T-cell (primary cell): ENCODE measurements at places on chromosomes 1 and 21. TPM values are rescaled to one million over a fixed set of nuclear protein-coding genes. Genes with fewer than 3 reads are reported as not detected.

Gene HSPA6
- 4.4 TPM for total RNA-seq

DNA sequence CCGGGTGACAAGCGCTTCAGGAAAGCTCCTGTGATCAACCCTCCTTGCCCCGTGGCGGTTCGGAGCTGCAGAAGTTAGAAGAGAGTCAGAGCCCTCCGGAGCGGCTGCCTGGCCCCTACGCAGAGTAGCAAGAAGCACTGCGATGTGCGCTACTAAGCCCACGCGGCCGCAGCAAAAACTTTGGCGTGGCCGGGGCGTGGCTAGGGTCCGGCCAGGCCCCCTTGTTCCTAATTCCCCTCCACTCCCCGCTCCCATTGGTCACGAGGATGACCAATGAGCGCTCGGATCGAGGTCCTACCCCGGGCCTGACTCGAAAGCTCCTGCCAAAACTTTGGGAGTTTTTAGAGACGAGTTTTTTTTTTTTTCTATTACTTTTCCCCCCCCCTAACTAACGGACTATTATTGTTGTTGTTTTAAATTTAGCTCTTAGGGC, at the start of gene HLX:
HLX (plus strand) TSS at position 368 of the 433 bp plus-strand sequence. CDS start 415 bp downstream, outside the sequence.
- no peak for DNase-seq

DNA sequence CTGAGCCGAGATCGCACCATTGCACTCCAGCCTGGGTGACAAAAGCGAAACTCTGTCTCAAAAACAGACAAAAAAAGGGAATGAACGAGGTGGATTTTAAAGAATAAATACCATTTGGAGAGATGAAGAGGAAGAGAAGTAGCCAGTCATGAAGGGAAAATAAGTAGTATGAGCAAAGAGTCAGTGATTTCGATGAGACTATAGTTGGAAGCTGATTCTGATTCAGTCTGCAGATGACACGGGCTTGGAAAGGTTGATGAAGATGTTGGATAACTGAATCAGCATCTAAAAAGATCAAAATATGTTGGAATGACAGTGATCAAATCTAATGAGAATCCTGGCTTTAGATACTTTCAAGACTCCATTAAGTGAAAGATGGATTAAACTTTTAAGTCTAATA, 23.8 kb downstream of the MACF1 start:
- no peak for DNase-seq

Gene CYP4Z1
- total RNA-seq = not detected

Gene DRAXIN
- 0.54 TPM for total RNA-seq

GRCh38 chr1:161193561-161194235, 5.2 kb downstream of the ADAMTS4 start:
- no peak for DNase-seq
